ENCODE measurements at places on chromosomes 2 and 18.

GRCh38 chr2:118333664-118334063, 245.4 kb downstream of the INSIG2 start:
- DNase-seq, result no peak

DNA sequence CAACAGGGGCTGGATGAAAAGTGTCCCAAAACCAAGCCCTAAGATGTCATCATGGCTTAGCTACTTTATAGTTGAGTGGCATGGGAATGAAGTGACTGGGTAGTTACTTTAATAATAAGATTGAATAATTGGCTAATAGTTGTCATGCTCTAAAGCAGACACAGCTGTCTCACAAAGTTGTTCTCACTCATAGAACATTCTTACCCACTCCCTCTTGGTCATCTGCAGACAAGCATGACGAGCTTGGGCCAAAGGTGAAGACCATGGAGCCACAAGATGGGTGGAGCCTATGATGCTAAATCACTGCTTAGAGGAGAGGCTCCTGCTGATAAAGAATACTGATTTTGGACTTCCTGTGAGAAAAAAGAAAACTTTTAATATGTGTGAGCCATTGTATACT, 62.4 kb upstream of the MMADHC start:
- no peak for DNase-seq

- DNase-seq, result no peak
Observed at GRCh38 chr2:169362894-169363559, 693 bp upstream of the LRP2 start.

- no peak for DNase-seq
Observed at GRCh38 chr2:130864830-130865800, 28.4 kb downstream of the ARHGEF4 start.

DNA sequence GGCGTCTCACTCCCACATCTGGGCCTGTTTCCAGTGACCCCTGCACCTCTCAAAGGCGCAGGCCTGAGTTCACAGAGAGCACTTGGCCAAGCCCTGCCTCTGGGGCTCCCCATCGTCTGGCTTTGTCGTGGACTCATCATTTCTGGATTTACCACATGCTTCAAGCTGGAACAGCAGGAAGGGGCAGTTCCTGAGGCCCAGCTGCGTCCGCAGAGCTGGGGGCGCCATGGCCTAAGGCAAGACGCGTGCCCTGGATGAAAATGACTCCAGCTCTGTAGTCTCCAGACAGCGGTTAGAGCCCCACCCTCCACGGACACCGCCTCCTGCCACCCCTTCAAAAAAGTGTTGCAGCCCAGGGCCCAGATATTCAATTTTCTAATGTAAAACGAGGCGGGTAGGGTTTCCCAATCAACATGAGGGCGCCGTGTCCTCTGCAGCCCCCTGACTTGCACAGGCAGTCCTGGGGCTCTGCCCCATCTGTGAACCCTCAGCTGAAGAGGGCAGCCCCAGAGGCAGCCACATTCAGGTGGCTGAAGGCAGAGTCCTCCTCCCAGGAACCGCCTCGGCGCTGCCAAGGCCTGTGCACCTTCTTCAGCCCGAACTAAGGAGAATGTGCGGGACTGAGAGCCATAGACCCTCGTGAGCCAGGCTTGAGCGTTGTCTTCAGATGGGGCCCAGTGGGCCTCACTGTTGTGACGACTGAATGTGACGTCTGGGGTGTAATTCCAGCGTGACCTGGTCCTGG, 85.5 kb downstream of the NFATC1 start:
- no peak for DNase-seq

DNA sequence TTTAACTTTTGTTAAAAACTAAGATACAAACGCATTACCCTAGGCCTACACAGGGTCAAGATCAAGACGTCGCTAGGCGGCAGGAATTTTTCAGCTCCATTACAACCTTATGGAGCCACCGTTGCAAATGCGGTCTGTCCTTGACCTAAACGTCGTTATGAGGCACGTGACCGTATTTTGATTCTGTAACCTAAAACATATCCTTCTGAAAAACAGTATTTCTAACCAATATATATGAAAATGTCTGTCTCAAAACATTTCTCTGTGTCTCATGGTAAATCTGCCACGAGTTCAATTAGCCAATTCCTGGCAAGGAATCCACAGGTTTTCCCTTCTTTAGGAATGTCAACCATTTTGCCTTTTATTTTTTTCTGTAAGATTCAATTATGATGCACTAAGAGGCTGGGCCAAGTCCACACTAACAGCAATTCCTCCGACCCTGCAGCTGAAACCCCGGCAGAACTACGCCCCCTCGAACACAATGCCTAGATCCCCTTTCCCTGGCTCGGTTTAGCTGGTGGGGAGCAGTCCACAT, 1.7 kb downstream of the RTN4 start:
- no peak for DNase-seq

DNA sequence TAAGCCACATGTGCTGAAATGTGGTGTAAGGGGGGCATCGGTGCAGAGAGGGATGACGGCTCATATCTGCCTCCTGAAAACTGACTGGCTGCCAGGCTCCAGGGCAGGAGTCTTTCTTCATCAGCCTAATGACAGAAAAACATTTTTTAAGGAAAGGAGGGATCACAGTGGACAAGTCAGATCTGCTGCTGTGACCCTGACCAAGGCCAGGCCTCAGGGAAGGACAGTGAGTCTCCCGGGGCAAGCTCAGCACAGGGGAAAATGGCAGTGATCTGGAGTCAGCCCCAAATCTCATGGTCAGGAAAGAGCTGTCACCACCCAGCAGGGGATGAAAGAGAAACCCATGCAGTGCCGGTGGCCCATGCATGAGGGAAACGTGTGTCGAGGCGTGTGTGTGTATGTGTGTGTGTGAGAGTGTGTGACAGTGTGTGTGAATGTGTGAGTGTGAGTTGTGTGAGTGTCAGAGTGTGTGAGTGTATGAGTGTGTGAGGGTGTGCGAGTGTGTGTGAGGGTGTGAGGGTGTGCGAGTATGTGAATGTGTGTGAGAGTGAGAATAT, 134.5 kb downstream of the INHBB start:
- no peak for DNase-seq

DNA sequence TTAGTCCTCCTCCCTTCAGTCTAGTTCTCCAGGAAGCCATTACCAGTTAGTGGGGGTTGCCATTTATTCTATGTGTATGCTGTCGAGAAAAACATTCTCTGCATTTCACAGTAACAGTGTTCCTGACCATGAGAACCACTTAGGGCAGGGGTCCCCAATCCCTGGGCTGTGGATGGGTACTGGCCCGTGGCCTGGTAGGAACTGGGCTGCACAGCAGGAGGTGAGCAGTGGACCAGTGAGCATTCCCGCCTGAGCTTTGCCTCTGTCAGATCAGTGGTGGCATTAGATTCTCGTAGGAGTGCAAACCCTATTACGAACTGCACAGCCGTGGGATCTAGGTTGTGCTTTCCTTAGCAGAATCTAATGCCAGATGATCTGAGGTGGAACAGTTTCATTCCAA, 15.8 kb downstream of the ITGA4 start:
- DNase-seq, result no peak

DNA sequence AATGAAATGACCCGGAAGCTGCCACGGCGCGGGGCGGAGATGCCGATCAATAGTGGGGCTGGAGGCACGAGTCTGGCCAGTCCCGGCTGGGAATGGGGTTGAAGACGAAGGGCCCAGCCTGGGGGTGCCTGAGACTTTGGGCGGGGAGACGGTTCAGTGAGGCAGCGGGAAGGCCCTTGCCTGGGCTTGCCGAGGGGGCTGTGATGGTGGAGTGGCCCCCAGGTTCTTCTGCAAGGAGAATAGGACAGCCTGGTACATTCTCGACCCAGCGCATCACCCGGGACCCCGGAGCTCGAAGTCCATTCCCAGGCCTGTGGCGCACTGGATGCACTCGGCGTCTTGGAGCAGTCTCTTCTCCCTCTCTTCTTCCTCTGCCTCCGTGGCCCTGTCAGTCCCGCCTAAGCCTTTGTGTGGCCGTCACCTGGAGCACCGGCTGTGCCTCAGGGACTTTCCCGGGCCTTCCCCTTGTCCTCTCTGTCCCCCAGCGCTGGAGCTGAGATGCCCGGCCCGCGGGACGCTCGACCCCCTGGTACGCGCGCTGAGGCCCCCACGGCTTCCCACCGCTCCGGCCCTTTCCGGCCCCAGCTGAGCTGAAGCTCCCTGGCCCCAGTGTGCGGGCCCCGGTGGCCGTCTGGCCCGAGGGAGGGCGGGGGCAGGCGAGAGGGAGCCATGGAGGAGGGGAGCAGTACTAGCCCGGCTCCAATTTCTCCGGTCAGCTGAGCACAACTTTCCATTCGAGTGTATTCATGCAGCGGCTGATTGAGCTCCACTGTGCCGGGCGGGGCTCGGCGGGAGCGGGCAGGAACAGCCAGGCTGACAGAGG, 8.0 kb downstream of the SIX3 start:
- DNase-seq, result no peak

DNA sequence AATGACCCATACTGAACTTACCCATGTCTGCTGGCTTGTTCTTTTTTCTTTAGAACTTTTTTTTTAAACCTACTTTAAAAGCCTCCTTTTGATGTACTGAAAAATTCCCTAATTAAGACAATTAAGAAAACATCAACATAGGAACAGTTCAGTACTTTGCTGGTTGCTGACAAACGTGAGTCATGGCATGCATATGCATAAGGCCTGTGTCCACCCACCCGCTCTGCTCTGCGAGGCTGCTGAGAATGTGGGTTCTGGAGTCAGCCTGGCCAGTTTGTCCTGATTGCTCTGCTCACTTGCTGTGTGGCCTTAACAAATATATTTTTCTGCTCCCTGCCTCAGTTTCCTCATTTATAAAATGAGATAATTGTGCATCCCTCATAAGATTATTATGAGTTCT, 27.3 kb downstream of the LAMA3 start:
- no peak for DNase-seq

DNA sequence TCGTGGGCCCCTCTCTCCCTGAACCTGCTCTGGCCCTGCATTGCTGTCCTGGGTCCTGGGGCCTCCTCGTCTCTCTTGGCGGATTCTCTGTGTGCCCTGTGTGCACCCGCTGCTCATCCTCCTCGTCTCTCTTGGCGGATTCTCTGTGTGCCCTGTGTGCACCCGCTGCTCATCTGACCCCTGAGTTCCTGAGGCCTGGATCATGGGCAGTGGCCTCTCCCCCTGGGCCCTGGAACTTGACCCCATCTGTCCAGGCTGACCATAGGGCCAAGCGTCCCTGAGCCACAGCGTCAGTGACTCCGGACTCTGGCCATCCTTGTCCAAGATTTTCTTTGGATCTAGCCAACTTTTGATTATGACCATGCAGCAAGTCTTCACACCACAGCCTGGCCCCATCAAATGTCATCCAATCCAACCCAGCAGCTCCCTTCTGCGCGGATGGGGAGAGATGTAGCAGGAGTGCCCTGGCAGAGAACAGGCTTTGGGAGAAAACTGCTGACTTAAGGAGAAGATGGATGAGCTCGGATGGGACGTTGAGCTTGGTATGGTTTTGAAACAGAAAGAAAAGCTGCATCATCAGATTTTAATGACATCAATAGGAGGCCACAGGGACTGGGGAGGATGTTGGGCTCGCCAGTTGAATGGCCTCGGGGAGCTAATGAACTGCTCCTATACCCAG, 455.1 kb upstream of the HS6ST1 start:
- no peak for DNase-seq

- DNase-seq, result no peak
Observed at GRCh38 chr18:26565514-26565913, 17.2 kb upstream of the KCTD1 start.

DNA sequence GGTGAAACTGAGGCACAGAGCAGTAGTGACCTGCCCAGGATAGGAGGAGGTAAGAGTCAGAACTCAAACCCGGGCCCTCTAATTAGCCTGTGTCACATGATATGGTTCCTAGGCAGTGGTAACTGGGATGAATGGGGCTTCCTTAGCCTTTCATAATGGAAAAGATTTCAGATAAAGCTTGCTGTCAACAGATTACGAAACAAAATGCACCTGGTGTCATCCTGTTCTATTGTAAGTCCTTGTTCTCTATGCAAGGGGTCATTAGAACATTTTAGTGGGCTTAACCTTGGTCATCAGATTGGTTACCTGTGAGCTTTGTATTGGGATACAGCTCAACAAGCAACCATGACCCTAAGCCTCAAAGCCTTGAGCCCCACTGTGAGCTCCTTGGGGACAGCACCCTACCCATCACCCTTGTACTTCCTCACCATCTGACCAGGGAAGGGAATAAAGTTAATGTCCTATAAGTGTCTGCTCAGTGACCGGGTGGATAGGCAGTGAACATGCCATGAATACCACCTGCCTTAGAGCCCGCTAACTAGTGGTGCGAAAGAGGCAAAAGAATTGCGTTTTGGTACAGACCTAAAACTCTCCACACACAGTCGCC, 70.3 kb upstream of the RMDN2 start:
- DNase-seq, result no peak

DNA sequence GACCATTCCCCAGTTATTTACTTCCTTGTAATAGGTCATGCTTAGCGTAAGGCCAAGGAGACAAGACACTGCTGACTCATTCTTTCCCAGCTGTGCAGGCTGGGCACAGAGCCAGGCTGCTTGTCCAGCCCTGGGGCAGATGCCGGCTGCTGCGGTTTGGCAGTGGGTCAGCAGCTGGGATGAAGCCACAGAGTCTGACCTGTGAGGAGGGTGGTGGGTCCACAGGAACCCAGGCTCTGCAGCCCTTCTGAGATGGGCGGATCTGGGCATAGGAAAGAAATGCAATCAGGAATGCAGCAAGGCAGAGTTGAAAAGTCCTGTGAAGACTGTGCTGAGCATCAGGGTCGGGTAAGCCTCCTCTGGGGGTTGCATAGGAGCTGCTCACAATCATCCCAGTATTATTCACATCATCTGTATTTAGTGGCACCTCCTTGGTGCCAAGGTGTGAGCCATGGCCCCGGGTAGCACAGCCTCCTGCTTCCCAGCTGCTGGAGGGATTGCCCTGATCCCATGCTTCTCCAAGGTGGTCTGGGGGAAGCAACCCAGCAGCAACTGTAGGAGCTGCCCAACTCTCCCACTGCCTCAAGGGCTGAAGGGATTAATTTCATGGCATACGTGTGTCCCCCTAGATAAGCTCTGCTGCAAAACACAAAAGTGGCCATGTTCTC, 139.0 kb downstream of the DDX1 start:
- DNase-seq, result no peak
